ENCODE measurements at places on chromosomes 1 and 21.

DNA sequence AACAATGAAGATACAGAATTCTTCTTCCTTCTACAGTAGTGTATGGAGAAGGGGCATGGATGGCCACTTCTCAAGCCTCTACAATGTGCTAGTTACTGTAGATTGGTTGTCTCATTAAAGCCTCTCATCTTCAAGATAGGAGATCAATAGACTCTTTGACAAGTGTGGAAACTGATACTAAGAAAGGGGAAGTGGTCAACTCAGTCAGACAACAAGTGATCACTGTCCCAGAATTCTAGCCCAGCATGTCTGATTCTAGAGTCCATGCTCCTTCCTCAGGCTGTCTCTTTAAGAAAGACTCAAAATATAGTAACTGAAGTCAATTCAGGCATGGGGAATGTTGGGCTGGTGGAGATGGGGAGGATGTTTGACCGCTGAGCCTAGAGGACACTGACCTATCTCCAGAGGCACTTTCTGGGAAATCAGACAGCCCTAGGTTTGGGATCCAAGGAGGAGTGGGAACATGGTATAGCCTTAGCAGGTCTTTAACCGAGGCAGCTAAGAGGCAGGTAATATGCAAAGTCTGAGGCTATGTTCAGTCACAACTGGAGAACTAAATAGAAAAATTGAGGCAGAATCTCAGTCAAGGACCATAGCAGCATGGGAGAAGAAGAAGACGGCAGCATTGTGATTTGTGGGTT lies 39.3 kb upstream of the EYA3 start:
- no peak for DNase-seq

GRCh38 chr1:227934476-227935313 lies 13.0 kb downstream of the WNT9A start:
- peak; percentile 59 for DNase-seq

DNA sequence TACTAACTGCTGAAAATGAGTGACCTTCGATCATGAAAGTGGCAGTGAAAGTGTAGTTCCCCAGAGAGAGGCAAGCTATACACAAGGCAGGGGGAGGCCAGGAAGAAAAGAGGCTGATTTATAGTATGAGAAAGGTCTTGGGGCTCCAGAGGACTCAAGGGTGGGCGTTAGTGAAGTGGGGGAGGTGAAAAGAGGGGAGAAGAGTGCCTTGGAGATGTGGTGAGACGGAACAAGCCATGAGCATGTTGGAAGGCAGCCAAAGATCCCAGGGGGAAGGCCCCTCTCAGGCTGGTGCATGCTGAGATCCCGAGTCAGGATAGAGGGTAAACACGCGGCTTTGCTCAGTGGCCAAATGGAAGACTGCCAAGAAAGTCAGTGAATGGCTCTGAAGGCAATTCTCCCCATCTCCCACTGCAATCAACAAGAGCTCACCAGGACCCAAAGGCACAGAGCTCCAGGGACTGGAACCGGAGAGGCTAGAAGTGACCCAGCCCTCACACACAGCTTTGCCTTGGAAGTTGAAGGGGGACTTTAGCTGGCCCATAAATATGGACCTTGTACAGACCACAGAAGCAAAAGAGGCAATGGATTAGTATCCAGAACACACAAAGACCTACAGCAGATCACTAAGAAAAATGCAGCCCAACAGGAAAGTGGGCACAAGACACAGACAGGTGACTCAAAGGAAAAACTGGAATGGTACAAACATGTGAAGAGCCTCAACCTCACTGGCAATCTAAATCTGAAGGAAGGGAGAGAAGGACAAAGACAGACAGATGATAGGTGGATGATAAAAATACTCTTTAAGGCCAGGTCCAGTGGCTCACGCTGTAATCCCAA lies 49.6 kb downstream of the HSF2BP start:
- no peak for DNase-seq

DNA sequence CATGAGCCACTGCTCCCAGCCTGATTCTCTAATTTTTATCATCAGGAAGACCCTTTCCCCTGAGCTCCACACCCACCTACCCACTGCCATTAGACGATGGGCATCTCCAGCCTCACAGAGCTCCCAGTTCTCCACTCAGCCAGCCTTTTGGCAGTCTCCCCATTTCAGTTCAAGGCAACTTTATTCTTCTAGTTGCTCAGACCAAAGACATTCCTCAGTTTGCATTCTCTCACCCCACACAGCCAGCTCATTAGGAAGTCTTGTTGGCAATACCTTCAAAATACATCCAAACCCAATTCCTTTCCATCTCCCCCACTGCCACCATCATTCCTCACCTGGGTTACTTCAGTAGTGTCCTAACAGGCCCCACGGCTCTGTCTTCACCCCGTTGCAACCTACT lies 53.4 kb upstream of the COX20 start:
- no peak for DNase-seq

GRCh38 chr1:172903581-172904220 lies 147.0 kb downstream of the TNFSF18 start:
- no peak for DNase-seq

GRCh38 chr1:219544163-219544846 lies 68.6 kb downstream of the ZC3H11B start:
- DNase-seq, result no peak

DNA sequence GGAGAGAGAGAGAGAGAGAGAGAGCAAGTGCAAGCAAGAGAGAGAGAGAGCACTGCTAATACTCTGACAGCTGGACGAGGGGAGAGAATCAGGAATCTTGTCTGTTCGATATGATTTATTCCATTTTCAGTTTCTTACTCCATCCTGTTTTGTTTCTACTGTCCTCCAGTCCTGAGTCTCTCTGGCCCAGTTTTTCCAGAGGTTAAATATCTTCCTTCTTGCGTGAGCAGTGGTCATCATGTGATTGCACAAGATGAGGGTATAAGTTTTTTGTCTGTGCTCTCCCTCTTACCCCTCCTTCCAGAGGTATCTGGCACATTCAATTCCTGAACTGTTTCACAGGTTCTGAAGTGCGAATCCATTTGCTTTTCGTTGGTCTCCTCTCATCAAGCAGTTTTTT lies 16.8 kb downstream of the UBE2U start:
- DNase-seq, result no peak

DNA sequence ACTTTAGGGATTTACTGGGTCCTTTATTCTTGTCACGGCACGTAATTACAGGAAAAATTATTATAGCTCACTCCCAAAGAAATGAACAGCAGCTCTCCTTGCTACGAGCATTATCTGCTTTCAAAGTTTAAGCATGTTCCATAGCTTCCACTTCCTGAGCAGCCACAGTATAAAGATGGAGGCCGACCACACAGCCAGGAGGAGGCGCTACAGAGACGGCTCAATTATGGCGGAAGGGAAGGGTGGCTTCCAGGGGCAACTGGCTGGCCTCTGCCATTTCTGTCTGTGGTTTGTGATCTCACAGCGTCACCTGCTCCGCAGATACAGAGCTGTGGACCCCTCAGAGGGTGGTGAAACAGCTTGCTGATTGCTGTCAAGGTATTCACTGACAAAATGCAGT lies 212.3 kb upstream of the GREM2 start:
- no peak for DNase-seq

DNA sequence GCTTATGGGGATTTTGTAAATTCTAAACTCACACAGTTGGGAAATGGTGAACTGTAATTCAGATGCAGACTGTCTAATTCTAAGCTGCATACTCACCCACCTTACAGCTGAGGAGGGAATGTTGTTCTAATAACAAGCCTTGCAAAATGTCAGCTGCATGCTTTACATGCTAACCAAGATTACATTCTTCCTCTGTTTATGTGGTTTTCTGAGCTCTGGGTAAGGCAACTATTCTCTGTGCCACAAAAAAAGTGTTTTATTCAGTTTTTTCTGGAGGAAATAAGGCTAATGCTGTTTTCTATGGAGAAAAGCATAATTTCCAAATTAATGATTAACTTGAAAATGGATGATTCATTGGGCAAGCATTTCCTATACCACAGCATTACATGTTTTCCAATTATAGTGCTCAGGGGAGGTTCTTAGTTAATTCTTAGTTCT lies 64.9 kb downstream of the RGS13 start:
- DNase-seq, result no peak

GRCh38 chr1:237390823-237391222 lies 348.8 kb downstream of the RYR2 start:
- DNase-seq, result no peak

- DNase-seq, result no peak
These were observed 3.2 kb downstream of the EVA1C start for GRCh38 chr21:32415451-32416398.

- no peak for DNase-seq
These were observed 8.6 kb downstream of the CCSAP start for GRCh38 chr1:229334269-229334668.

GRCh38 chr1:21216835-21217811 lies 40.4 kb upstream of the EIF4G3 start:
- peak; percentile 68 for DNase-seq

DNA sequence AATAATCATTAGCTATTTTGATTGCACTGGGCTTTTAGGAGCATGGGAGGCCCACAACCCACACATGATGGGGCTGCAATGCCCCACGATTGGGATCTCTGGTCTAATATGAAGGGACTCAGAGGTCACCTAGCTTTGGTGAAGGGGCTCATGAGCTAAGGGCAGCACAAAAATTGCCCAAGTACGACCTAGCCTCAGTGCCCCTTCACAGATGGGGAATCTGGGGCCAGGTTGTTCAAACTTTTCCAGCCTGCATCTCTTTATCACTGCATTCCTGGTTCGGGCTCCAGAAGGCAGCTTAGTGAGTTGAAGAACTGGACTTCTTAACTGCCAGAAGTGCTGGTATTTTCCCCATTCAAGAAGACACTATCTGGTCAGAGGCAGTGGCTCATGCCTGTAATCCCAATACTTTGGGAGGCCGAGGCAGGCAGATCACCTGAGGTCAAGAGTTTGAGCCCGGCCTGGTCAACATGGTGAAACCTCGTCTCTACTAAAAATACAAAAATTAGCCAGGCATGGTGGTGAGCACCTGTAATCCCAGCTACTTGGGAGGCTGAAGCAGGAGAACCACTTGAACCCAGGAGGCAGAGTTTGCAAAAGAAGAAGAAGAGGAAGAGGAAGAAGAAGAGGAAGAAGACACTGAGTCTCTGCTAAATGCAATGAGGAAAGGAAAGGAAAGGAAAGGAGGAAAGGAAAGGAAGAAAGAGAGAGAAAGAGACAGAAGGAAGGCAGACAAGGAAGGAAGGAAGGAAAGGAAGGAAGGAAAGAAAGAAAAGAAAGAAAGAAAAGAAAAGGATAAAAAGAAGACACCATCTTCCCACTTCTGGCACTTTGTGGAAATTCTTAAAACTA lies 258.5 kb upstream of the IRF2BP2 start:
- DNase-seq, result peak; percentile 25

GRCh38 chr1:55197099-55197498 lies 18.1 kb downstream of the USP24 start:
- DNase-seq, result no peak

DNA sequence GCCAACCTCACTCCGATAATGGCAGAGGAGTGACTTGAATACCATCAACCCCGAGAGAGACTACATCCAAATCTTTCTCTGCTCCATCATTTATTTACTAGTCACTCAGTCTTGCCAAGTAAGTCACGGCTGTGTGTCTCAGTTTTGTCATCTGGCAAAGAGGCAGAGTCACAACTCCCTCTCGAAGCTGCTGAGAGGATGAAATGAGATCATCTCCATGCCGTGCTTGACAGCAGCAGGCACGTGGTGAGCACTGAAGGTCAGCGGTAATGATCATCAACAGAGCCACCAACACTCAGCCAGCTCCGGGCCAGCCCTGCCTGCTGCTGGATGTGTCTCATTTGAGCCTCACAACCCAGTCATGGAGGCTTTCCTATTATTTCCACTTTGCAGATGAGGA lies 19.9 kb downstream of the ALDH4A1 start:
- DNase-seq, result no peak

- DNase-seq, result no peak
These were observed 11.7 kb upstream of the FOXO6 start for GRCh38 chr1:41349361-41350054.

DNA sequence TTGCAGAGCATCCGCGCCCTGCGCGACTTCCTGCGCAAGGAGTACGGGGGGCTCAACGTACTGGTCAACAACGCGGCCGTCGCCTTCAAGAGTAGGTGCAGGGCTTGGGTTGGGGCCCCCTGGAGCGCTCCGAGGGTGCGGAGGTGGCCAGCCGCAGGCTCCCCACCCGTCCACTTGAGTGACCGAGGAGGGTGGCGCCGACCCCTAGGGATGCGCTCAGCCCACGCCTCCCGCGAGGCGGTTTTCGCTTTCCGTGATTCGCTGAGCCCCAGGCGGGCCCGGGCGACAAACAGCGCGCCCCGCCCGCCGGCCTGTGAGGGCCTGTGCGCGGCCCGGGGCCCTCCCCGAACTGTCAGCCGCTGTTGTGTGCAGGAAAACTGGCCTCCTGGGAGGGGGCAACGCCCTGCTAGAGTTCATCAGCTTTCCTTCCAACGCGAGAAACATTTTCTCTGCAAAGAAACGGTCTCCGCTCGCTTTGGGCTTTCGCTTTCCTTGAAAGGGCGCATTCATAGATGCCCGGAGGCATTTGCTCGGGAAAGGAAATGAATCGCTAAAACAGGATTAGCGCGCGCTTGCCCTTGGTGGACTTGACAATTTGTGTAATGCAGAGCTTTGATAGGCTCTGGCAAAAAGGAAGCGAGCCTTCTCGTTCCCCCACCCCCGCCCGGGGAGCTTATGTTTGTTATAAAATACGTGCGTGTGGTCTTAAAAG lies 668 bp downstream of the CBR3 start:
- DNase-seq, result peak; percentile 78

DNA sequence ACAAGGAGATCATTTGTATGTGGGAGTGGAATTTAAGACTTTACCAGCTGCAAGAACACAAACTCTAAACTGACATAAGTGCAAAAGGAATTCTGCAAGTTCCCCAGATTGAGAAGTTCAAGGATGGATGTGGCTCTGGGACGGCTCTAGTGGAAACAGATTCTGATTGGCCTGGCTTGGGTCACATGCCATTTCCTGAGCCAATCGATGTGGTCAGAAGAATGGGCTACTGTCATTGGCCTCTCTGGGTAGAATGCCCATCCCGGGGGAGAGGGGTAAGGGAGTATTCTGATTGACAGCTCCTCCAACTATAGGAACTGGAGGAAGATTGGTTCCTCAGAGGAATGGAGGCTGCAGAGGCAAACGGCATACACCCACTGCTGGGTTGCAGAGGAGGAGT lies 6.0 kb upstream of the IFNLR1 start:
- no peak for DNase-seq

GRCh38 chr1:235822685-235823084 lies 44.0 kb downstream of the LYST start:
- DNase-seq, result no peak

DNA sequence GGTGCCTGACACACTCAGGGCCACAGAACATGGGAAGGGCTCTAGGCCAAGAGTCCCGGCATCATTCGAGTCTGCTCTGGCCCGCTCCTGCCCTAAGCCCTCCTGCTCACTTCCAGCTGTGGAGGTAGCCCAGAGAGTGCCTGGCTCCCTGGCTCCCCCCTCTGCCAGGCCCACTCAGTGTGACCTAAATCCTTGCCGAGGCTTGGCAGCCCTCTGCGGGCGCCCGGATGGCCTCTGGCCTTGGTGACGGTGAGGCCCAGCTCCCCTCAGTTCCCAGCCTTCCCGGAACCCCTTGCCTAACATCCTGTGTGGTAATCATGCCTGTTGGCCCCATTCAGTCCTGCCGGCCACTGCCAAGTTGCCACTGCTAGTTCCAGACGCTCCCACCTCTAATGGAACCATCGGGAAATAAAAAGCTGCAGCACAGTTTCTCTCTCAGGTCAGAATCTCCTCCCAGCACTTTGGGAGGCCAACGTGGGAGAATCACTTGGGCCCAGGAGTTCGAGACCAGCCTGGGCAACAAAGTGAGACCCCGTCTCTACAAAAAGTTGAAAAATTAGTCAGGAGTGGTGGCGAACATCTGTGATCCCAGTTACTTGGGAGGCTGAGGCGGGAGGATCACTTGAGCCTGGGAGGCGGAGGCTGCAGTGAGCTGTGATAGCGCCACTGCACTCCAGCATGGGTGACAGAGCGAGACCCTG lies 1.2 kb upstream of the H6PD start:
- DNase-seq, result no peak
